ENCODE measurements at places on chromosomes 16 and 17.

GRCh38 chr16:86604436-86605193 is 26.3 kb downstream of the FOXL1 start:
- DNase-seq: no peak

- DNase-seq: peak; percentile 15
Observed at GRCh38 chr16:84186685-84187437, at the start of gene TAF1C. Gene TAF1C (minus strand): TSS chr16:84187057. CDS start chr16:84184988, 2,069 bp downstream.

DNA sequence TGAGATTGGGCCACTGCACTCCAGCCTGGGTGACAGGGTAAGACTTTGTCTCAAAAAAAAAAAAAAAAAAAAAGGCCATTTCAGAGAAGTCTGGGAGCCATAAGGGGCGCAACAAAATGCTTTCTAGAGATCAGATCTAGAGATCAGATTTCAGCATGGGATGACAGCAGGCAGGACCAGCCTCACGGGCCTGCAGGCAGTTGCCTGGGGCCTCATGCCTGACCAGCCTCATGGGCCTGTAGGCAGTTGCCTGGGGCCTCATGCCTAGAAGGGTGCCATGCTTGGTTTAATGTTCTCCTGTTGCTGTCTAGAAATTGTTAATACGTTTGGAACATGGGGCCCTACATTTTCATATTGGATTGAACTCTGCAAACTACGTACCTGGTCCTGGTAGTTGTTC is 59.4 kb downstream of the MARF1 start:
- no peak for DNase-seq

DNA sequence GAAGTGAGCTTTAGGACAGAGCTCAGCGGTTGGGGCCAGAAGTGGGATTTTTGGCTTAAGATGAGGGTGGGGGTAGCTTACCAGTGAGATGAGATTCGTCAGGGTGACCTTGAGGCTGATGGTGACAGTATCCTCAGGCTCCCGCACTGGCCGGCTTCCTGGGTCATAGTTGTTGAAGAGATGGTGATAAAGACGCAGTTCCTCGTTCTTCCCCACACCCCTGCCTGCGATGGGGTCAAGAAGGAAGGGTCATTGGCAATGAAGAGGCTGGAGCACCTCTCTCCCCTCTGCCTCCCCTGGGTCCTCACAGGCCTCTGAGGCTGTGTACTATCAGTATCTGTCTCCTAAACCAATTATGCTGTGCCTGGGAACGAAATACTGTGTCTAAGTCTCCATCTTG is 358 bp downstream of the CHRNE start:
- DNase-seq: no peak

- DNase-seq: no peak
Observed at GRCh38 chr17:2172077-2172851, 117.4 kb downstream of the HIC1 start.

- DNase-seq: no peak
Observed at GRCh38 chr16:87366288-87366687, 17.3 kb downstream of the FBXO31 start.

DNA sequence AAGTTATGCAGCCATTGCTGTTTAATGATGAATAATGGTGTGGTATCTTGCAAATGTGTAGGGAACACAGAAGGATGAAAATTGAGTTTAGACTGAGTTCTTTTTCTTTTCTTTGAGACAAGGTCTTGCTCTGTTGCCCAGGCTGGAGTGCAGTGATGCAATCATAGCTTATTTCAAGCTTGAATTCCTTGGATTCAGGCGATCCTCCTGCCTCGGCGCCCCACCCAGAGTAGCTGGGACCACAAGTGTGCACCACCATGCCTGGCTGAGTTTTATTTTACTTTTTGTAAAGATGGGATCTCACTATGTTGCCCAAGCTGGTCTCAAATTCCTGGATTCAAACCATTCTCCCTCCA is 74.6 kb upstream of the TBC1D3K start:
- no peak for DNase-seq

DNA sequence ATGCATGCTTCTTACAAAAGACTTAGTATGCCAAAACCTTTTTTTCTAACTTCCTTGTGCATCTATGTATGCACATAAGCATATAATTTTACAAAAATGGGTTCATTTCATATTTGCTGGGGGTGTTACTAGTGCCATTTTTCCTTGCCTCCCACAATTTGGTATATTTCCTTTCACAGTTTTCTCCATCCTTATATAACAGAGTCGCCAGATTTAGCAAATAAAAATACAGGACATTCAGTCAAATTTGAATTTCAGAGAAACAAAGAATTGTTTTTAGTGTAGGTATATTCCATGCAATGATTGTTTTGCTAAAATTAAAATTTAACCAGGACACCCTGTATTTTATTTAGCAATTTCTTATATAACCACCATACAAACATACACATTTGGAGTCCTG is 4.0 kb upstream of the FBXO39 start:
- DNase-seq: no peak

DNA sequence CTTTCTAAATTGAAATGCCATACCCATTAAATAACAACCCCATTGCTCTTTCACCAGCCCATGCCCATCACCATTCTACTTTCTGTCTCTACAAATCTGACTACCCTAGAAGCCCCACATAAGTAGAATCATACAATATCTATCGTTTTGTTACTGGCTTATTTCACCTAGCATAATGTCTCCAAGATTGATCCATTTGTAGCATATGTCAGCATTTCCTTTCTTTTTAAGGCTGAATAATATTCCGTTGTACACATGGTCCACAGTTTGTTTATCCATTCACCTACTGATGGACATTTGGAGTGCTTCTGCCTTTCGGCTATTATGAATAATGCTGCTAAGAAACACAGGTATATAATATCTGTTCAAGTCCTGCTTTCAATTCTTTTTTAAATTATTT is 393.1 kb upstream of the SOX9 start:
- DNase-seq: no peak

GRCh38 chr16:76222853-76223252 is 54.3 kb upstream of the CNTNAP4 start:
- DNase-seq: no peak

GRCh38 chr17:29949696-29950095 is 8.3 kb downstream of the EFCAB5 start:
- no peak for DNase-seq

DNA sequence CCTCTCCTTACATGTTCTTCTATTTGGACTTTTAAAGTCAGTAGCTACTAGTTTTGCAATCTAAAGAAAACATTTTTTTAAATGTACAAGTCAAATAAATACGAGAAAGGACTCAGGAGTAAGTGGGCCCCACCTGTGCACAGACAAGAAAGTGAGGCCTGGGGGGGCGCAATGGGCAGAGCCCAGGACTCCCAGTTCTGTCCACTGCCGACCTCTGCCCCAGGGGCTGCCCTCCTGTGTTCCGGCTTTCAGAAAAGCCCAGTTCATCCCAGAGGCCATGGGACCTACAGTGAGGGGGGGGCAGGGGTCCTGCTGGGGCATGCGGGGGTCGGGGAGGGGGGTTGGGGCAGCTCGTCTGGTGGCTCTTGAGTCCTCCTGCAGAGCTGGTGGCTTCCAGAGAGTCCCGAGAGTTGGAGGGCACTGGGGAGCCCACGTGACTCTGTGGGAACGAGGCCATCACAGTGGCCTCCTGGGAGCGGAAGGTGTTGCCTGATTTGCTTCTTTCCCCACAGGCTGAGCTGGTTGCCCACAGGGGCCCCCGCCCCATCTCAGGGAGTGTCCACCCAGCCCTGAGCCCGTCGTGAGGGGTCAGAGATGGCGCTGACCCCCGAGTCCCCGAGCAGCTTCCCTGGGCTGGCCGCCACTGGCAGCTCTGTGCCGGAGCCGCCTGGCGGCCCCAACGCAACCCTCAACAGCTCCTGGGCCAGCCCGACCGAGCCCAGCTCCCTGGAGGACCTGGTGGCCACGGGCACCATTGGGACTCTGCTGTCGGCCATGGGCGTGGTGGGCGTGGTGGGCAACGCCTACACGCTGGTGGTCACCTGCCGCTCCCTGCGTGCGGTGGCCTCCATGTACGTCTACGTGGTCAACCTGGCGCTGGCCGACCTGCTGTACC is 2.4 kb downstream of the UTS2R start:
- DNase-seq: no peak

GRCh38 chr17:81294512-81295030 is 536 bp downstream of the SLC38A10 start:
- no peak for DNase-seq

DNA sequence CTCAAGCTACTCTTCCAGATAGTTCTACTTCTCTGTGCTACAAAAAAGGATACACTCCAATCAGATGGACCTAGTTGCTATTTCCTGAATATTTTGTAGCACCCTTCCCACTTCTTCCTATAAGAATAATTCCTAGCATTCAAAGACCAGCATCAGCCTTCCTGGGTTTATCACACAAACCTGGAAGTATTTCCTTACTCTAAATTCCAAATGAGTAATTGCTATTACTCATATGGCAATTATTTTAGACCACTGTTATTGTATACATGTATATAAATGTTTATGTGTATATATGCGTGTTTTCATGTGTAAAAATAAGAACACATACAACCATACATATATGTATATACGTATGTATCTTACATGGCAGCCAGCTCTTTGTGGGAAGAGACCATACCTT is 130.6 kb downstream of the MYO1D start:
- DNase-seq: no peak

GRCh38 chr17:64020056-64020766 is at the start of gene ICAM2:
Gene ICAM2 (minus strand): TSS chr17:64020633. CDS start chr17:64006691, 13,942 bp downstream.
- no peak for DNase-seq

- no peak for DNase-seq
Observed at GRCh38 chr17:34739386-34739785, 160.0 kb downstream of the TMEM132E start.

DNA sequence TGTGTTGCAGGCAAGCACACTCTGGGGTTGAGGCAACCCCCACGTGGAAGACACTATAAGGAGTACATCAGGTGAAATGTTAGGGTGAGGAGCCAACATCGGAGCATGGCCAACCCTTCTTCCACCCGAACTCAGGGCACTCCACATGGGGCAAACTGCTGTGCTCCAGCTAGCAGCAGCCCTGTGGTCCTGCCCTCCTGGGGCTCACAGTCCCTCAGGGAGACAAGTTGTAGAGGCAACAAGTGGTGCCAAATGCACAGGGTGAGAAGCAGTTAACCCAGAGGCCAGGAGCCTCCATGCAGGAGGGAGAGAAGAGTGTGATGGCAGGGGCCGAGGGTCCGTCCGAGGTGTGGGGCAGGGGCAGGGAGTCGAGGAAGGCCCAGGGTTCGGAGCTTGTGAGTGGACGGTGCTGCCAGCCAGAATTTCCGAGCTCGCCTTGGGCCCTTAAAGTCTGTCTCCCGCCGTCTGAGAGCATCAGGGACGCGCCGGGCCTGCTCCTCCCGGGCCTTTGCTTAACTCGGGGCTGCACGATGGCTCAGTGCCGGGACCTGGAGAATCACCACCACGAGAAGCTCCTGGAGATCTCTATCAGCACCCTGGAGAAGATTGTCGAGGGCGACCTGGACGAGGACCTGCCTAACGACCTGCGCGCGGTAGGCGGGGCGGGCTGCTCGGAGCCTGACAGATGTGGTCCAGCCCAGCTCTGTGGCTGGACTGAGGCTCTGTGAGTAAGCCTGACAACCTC is 32.3 kb downstream of the ATPAF2 start:
- DNase-seq: no peak

DNA sequence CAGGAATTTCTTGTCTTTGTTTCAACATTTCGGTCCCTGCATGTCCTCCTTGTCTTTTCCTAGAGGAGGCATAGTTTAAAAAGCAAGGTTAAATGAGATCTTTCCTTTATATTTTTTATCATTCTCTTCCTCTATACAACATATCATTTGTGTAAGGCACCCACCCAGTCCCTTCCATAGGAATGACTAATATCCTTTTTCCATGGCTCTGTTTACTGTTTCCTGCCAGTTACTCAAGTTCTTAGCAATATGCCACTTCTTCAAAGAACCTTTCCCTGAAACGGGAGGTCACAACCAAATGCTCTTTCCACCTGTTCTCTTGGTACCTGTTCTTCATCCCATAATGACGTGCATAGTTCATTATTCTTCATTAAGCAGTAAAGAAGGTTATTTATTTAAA is 1237.1 kb upstream of the GOT2 start:
- DNase-seq: no peak

- DNase-seq: no peak
Observed at GRCh38 chr16:12798846-12799245, 4.8 kb downstream of the CPPED1 start.

DNA sequence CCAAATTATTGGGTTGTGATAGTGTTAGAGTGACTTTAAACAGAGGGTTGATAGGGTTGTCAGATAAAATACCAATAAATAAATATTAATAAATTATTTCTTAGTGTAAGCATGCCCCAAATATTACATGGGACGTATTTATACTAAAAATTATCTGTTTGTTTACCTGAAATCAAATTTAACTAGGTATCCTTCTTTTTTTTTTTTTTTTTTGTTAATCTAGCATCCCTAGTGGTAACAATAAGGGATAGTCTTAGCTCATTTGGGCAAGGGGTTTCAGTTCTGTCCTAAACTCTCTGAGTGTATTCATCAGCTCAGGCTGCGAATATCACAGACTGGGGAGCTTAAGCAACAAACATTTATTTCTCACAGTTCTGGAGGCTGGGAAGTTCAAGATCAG is 1.3 kb downstream of the CLEC19A start:
- no peak for DNase-seq

DNA sequence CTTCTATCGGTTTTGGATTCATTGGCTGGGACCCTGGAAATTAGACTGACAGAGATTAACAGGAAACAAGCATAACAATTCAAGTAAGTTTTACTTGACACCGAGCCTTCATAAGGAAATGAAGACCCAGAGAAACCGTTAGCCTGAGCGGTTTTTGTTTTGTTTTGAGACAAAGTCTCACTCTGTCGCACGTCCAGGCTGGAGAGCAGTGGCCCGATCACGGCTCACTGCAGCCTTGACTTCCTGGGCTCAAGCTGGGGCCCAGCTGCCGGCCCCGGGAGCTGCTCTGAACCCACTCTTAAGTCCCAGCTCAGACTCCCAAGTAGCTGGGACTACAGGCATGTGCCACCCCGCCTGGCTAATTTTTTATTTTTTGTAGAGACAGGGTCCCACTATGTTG is 321.3 kb downstream of the SEC14L1 start:
- no peak for DNase-seq

DNA sequence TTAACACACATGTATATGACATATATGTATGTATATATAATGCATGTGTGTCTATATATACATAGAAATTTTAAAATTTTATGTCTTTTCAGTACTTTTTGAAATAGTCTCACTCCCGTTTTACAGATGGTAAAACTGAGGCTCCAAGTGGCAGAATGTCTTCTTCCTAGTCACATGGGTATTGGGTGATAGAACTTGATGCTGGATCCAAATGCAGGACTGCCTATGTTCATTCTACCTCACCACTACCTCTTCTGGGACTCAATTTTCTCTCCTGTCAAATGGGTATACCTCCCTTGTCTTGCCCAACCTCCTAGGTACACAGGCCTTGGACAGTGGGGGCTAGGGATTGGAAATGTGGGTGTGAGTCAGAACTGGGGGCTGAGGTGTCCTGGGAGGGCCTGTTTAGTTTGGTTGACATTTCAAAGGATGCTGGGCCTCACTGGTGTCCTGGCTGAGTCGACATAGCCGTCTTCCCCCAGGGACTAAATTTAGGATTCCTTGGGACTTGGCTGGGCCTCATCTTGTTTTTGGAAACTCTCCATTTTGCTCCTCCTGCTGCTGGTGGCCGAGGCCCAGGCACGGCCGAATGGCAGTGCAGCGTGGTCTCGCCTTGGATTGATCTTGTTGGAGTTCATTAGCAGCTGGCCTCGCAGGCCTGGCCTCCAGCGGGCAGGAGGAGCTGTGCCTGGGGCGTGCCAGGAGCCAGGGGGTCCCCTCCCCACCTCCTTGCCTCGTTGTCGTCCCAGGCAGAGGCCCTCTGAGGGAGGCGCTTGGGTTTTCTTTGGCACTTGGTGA is 25.9 kb downstream of the NKD1 start:
- no peak for DNase-seq
